ENCODE measurements at places on chromosomes 3 and 15.
A peak's percentile ranks its signal among the peaks of the same experiment; 100 is the strongest.

GRCh38 chr3:52872245-52872644 lies 25.1 kb downstream of the STIMATE start:
- peak; percentile 10 for DNase-seq

GRCh38 chr3:125436921-125437320 lies 61.8 kb upstream of the ZNF148 start:
- DNase-seq = no peak

DNA sequence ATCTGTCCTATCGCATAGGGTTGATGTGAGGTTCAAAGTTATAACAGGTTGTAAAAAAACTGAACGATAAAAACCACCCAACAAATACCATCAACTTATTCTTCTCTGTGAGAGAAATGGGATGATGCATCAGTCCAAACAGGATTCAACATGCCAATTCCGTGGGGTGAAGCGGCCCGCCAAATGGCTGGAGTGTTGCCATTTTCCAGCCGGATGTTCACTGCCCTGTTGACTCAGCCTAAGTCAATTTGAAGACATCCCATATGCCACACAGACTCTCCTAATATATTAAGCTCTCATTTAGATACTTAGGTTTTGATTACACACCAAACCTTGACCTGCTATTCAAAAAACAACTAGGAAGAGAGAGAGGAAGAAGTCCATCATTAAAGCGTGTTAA lies 311.1 kb downstream of the VPS13C start:
- DNase-seq = no peak

DNA sequence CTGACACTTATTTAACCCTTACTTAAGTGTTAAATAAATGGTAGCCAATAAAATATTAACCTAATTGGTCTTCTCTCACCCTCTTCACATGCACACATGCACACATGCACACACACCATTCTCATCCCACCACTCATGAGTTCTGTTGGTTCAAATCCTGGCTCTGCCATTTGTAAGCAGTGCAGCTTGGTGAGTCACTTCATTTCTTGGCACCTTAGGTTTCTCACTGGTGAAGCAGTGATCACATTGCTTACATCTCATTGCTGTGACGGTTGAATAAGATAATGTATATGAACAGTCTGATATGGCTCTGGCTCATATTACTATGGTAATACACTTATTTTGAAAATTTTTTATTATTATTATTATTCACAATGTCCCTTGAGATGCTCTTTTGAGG lies 33.8 kb downstream of the RIOX2 start:
- no peak for DNase-seq

DNA sequence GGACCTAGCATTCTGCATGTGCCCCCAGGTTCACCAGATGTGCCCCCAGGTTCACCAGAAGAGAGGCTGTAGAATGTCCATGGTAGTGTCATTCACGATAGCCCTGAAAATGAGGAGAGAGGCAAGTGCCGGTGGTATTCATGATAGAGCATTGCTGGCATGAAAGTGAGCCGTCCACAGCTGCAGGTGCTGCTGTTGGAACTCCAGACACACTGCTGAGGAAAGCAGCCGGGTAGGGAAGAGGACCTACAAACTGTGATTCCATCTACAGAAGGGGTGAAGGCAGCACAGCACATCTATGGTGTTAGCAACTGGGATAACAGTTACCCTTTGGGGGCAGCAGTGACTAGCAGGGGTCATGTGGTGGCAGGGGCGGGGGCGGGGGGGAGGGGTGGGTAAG lies 125.0 kb upstream of the PLXNA1 start:
- DNase-seq = no peak

DNA sequence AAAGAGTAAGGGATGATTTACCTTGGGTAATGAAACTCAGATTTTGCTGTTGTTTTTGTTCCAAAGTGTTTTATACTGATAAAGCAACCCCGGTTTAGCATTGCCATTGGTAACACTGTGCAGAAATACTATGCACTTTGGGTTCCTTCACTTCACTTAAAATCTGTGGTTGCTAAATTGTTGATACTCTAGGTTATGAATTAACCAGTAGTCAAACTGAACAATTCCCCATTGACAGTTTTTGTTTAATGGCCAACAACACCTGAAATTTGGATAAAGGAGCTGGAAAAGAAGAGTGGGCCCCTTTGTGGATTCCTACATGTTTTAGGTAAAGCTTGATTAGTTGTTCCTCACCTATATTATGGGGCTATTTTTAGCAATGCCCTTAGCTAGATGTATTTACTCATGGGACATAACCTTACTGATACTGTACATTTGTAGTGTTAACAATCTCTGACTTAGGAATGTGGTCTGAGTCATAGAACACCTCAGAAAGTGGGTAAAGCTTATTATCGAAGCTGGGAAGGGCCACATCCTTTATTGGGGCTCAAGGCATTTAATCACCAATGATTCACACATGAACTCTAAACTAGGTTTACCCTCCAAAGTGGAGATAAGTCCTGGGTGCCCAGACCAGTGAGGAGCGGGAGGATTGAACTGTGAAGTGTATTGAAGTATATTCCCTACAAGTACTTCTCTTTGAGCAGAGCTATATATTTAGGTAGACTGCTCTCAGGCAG lies 29.5 kb upstream of the THRB start:
- DNase-seq = no peak

- peak; percentile 5 for DNase-seq
These were observed 10.4 kb downstream of the SLITRK3 start for GRCh38 chr3:165185707-165186327.

GRCh38 chr3:98519351-98519750 lies 3.4 kb downstream of the CLDND1 start:
- no peak for DNase-seq

DNA sequence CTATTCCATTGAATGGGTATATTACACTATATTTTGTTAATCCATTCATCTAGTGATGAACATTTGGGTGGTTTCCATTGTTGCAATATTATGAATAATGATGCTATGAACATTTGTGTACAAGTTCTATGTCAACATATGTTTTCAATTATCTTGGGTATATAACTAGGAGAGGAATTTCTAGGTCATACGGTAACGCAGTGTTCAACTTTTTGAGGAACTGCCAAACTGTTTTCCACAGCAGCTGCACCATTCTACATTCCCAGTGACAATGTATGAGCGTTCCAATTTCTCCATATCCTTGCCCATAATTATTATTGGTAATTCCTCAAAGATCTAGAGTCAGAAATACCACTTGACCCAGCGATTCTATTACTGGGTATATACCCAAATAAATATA lies 24.1 kb upstream of the RORA start:
- DNase-seq = no peak

Measured in fibroblast of skin of left biceps (primary cell).